LoVo (cell line): ENCODE measurements at places on chromosomes 4 and X.

DNA sequence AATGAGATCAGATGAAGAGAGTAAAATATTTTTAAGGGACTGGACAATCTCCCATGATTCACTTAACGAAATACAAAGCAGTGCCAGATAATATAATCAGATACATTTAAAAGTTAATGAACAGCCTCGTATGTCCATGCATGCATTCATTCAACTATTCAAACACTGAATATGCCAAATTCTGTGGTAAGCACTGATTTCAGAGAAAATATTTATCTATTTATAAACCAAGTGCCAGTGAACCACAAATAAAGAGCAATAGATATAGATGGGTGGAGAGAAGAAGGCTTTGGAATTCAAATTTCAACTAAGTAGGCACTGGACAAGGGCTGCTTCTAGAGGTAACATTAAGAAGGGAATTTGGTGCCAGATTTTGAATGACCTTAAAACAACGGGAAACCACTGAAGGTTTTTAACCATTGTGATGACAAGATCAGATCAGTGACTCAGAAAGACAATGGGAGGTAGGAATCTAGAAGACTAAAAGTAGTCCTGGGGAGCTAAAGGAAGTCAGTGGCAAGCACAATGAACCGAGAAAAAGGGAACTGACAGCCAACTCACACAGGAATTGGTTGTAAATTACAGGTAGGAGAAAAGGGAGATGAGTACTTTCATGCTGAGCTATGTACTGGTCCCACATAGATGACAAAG is 14.2 kb downstream of the ELOVL6 start:
- DNase-seq, result no peak

GRCh38 chr4:126762663-126763247 is 870.0 kb upstream of the INTU start:
- DNase-seq, result no peak

DNA sequence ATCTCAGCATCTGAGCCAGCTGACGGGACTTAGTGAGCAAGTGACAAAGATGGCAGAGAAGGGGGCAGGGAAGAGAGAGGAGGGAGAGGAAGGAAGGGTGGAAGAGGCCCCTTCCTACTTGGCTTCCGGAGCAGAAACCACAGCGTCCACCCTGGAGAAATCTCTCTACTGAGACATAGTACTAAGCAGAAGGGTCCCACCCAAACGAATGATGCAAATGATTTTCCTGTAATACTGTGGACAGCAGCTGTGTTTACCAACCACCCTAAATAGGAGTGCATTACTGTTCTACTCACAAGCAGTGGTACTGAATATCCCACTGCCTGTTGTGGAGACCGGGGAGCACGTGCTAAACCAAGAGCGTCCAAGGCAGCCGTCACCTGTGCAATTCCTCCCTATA is 29.4 kb downstream of the DTHD1 start:
- no peak for DNase-seq

DNA sequence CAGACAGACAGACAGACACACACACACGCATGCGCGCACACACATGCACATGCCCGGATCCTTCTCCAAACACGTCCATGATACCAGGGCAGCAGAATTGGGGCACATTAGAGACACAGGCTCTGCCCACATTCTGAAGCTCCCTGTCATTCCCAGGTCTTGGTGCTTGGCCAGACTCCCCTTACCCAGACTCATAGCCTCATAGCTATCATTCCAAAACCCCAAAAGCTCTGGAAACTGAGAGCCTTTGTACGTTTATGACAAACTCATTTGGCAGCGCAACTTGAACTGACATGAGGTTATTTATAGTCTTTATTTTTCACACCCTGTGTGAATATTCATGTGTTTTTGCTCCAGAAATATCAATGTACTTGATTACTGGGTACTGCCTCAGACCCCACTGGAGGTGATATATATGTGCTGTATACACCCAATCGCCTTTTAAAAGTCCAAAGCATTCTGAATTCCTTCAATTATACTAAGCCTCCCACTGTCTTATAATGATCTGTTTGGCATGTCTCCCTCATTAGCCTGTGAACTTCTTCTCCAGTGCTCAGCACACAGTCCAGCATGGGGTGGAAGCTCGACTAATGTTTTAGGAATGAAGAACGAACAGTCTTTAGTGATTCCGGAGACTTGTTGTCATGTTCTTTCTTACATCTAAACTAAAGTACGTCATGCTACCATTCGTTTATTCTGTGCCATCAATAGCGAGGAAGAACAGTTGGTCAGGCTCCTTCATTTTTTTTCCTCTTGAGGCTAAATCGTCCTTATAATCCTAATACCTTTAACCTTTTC is 45.0 kb downstream of the RTL9 start:
- no peak for DNase-seq

- DNase-seq, result no peak
Measured at GRCh38 chr4:1330761-1331590, 16.0 kb upstream of the UVSSA start.

GRCh38 chr4:105474099-105474518 is 247 bp upstream of the PPA2 start:
- DNase-seq, result no peak

- peak; percentile 88 for DNase-seq
Measured at GRCh38 chr4:186726426-186727168, 2.9 kb upstream of the FAT1 start.

GRCh38 chr4:173935622-173936405 is 347.7 kb downstream of the FBXO8 start:
- DNase-seq, result no peak

GRCh38 chr4:75820676-75821075 is 81.6 kb downstream of the PPEF2 start:
- no peak for DNase-seq

DNA sequence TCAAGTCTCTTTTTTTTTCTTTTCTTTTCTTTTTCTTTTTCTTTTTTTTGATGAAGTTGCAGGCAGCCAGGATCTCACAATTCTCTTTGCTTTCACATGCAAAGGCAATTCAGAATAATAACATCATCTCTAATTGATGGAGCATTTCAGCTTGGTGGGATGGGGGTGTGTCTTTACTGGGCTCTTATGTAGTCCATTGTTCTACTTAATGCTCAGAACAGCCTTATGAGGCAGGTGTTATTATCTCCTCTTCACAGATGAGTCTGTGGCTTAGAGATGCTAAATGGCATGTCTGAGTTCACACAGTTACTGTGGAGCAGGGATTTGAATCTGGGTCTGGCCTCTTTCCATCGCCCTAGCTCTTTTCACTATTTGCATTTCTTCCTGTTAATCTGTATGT is 70.2 kb downstream of the TRPC5 start:
- DNase-seq, result no peak

DNA sequence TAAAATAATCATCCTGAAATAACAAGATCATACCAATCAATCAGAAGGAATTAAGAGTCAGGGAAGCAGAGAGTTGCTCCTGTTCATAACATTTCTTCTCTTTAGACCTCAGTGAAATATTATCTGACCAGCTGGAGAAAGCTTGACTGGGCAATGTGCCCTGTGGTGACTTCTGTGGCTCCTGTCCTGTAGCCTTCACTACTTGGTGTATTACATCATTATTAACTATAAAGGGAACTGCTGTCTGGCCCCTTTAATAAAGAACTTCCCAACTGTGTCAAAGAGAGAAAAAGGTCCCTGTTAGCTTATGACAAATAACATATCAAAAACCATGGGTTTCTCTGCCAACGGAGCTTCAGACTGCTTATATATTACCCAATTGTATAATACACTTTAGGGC is 18.0 kb downstream of the OPHN1 start:
- DNase-seq, result no peak

DNA sequence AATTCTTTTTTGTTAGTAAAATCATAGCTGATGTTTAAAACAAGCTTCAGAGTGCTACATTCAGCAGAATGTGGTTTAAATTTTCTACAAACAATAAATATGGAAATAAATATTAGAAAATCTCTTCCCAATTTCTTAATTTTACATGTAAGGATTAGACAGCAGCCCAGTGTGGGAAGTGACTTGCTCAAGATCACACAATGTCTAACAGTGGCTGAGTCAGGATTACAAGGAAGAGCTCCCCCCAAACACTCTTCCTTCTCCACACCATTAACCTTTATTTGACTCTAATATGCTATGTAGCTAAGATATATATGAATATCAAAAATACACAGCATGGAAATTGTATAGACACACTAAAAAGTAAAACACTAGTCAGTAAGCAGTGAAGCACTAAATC is 59.5 kb downstream of the SLC10A7 start:
- no peak for DNase-seq

GRCh38 chr4:154517591-154517990 is 26.0 kb upstream of the DCHS2 start:
- DNase-seq, result no peak

- no peak for DNase-seq
Measured at GRCh38 chr4:138263247-138263816, 21.2 kb upstream of the SLC7A11 start.

DNA sequence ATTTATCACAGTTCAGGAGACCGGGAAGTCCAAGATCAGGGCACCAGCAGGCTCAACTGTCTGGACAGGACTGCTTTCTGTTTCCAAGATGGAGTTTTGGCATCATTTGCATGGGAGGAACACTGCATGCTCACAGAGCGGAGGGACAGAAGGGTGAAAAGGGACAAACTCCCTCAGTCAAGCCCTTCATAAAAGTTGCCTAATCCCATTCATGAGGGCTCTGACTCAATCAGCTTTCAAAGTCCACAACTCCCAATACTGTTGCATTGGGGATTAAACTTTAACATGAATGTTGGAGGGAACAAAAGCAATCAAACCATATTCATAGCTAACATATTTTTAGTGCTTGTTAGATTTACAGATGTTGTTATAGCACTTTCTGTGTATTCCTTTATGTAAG is 158.9 kb upstream of the MAD2L1 start:
- peak; percentile 24 for DNase-seq

GRCh38 chrX:149707147-149707901 is 4.5 kb upstream of the MAGEA11 start:
- no peak for DNase-seq

GRCh38 chr4:88458104-88458740 is 1.3 kb downstream of the HERC5 start:
- no peak for DNase-seq

- no peak for DNase-seq
Measured at GRCh38 chr4:86403575-86403974, 43.7 kb upstream of the MAPK10 start.

DNA sequence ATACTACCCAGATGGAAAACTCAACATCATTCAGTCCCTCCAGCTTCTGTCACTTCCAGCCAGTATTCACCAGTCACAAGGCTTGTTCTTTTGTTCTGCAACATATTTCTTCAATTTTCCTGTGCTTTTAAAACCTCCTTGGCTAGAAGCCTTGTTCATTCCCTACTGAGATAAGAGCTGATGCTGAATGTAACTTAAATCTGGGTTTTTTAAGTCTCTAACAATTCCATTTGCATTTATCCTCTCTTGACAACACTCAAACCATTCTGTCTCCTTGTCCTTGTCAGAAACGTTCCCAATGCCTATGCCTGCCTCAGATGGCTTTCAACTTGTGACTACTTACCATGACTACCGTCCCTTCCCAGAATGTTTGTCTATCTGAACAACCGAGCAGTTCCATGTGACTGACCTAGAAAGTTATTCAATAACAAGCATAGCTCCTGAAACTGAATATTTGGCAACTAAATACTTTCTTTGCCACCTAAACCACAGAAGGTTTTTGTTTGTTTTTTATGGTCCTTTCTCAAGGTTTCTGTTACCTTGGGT is 682.9 kb upstream of the GALNTL6 start:
- no peak for DNase-seq

- DNase-seq, result no peak
Measured at GRCh38 chr4:20901851-20902250, 201.6 kb downstream of the PACRGL start.

- no peak for DNase-seq
Measured at GRCh38 chrX:101685923-101686322, 26.3 kb upstream of the ARMCX2 start.

DNA sequence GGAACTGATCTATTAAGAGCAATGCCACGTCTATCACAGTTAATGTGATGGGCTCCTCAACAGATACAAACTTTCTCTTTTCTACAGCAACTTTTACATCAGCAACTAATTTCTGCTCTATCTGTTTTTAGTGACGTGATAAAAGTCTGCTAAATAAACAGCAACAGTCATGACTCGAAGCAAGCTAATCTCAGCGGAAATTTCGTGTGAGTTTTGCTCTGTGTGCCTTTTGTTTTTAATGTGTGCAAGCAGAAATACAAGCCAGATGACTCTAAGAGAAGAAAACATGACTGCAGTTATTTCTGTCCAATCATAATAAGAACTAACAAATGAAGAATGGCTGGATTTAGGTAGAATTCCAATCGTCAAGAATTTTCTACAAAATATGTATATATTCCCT is 214.3 kb downstream of the LDB2 start:
- no peak for DNase-seq

DNA sequence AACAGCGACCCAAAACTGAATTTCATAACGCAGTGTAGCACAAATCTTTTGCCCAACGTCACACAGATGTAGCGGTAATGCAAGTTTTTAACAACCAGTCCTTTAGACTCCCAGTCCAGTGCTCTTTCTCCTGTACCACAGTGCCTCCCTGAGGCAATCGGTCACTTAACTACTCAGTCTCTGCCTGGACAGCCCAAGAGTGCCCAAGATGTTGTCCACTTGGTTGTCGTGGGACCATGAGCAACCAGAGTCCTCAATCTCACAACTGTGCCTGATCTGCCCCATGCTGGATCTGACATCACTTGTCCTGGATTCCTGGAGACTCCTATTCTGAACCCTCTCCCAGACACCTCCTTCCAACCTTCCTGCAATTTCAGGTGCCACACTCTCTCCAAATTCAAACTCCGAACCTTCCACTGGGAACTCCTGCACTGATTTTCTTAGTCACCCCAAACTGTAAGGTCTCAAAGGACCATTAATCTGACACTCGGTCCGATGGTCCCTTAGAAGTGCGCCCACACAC is 702 bp downstream of the MMGT1 start:
- no peak for DNase-seq

DNA sequence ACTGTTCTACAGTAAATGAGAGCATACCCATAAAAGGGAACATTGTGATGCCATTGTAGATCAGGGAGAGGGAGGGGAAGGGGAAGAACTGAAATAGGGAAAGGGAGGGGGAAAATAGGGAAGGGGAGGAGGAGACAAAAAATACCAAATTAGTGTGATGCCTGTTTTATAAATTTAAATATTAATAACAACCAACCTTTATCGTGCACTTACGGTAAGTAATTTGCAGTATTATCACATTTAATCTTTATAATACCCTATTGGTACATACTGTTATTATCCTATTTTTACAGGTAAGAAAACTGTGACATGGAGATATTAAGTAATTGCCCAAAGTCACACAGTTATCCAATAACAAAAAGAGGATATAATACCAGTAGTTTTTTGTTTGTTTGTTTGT is 41.5 kb upstream of the DDX53 start:
- no peak for DNase-seq
